ENCODE measurements at places on chromosomes 7 and 10. TPM values are rescaled to one million over a fixed set of nuclear protein-coding genes. Genes with fewer than 3 reads are reported as not detected.

Gene RSPH10B2
- 0.43 TPM for total RNA-seq

Gene SPOCK2
- under 0.01 TPM for total RNA-seq

Gene PRKG1
- total RNA-seq, result 19.0 TPM

Gene ENTPD1
- total RNA-seq, result 0.86 TPM

Gene CUZD1
- total RNA-seq, result 0.32 TPM

Gene PTPN20
- under 0.01 TPM for total RNA-seq

Gene INA
- total RNA-seq, result 1.3 TPM

Gene BRAT1
- total RNA-seq, result 27.7 TPM

Gene STEAP1B
- total RNA-seq, result 7.4 TPM

Gene SORBS1
- total RNA-seq, result 8.2 TPM

Gene SFTPD
- total RNA-seq, result not detected

Gene SFTPA1
- not detected for total RNA-seq

- DNase-seq, result no peak
Observed at GRCh38 chr7:1114505-1114904, 26.6 kb downstream of the GPER1 start.

- no peak for DNase-seq
Observed at GRCh38 chr10:86682675-86683074, 14.4 kb downstream of the LDB3 start.

DNA sequence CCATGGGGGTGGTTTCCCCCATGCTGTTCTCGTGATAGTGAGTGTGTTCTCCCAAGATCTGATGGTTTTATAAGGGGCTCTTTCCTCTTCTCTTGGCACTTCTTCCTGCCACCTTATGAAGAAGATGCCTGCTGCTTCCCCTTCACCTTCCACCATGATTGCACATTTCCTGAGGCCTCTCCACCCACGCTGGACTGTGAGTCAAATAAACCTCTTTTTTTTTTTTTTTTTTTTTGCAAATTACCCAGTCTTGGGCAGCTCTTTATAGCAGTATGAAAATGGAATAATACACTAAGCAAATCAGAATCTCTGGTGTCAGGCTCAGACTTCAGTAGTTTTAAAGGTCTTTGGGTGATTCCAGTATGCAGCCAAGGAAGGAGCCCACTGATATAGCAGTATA is 28.2 kb downstream of the TAS2R41 start:
- DNase-seq, result no peak

- no peak for DNase-seq
Observed at GRCh38 chr10:103602028-103602851, 108.7 kb downstream of the NEURL1 start.

GRCh38 chr10:6119423-6119822 is 30.6 kb downstream of the RBM17 start:
- no peak for DNase-seq

DNA sequence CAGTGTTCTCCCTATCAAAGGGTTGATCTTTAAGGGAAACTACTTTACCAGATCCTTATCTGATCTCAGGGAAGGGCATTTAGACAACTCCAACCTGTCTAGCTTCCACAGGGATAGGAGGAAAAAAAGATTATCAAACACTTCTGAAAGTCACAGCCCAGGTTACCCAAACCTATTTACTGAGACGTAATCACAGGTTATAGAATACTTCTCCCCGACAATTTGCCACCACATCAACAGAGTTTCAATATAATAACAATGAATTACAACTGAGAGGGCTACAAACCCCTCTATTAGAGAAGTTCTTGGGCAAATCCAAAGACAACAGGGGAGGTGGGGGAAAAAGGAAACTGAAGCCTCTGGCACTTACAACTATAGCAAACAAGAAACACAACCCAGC is 26.3 kb downstream of the CFAP70 start:
- DNase-seq, result no peak

DNA sequence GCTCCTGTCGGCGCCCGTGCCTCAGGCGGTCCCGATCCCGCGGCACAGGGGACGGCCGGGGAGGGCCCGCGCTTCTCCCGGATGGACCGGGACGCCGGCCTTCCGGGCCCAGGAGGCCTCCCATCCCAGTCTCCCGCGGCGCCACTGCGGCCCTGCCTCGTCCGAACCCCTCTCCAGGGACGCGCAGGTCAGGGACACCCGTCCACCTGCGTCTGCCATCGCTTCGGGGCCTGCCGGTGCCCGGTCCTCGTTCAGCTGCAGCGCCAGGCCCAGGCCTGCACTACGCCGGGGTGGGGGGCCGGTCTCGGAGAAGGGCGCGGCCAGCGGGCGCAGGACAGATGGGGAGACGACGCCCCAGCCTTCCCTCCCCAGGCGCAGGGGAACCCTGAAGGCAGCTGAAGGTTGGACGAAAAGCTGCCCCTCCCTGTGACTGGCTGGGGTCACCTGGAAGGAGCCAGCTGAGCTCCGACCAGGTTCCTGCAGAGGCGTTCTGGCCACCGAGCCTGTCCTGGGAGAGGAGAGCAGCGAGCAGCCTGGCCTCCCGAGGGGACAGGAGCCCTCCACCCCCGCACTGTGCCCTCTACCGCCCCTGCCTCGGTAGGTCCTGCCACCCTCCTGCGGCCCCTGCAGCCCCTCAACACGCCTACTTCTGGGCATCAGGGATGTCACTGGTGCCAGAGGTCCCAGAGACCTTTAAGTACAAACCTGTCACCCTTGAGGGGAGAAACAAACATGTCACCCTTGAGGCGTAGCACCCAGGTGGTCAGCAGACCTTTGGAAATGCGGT is 84.3 kb downstream of the LANCL2 start:
- no peak for DNase-seq

DNA sequence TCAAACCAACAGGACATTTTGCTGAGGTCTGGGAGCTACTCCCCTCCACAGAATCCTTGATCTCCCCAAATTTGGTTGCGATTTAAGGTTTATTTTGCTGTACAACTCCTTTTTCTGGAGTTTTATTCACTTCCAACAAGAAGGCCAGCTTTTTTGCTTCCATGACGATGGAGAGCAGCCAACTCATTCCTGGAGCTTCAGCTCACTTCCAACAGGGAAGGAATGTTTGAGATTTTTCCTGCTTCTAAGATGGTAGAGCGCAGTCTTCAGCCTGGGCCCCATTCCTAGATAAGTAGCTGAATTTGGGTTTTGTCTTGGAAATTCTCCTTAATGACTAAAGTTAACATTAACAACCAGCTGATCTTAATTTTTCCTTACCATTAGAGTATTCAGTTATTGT is 30.9 kb upstream of the CREB3L2 start:
- DNase-seq, result no peak

DNA sequence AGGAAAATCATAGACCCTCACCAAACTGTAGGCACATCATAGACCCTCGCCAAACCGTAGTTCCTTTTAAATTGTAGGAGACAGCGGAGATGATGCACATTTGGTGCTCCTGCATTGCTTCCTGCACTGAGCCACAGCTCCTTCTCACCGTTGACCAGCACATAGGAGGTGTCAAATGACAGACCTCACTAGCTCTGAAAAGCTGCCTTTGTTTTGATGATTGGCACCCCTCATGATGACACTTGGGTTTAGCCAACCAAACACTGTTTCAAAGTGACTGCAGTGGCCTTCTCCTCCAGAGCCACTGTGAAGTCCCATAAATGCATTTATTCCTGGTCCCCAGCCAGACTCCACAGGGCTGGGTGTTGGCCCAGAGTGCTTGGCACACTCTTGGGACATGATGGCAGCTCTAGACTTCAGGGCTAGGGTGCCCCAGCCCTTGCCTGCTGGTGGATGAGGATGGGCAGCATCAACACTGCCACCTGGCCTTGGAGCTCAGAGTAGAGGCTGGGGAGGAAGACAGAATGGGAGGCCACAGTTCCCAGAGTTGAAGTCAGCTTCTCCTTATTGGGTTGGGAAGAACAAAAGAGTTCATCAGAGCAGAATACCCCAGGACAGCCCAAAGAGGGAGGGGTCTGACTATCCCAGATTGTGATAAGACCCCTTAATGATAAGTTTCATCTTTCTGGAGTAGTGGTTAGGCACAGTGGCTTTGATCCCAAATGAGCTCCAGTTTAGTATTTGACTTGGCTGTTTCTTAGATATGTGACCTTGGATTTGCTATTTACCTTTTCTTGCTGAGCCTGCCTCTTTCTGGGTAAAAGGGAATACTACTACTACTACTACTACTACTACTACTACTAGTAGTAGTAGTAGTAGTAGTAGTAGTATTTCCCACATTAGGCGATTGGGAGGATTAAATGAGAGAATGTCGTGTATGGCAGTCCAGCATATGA is 75.3 kb downstream of the MTPN start:
- no peak for DNase-seq

- no peak for DNase-seq
Observed at GRCh38 chr10:11876324-11876723, 53.2 kb downstream of the PROSER2 start.

GRCh38 chr7:2919256-2919655 is 75.1 kb upstream of the GNA12 start:
- DNase-seq, result no peak

DNA sequence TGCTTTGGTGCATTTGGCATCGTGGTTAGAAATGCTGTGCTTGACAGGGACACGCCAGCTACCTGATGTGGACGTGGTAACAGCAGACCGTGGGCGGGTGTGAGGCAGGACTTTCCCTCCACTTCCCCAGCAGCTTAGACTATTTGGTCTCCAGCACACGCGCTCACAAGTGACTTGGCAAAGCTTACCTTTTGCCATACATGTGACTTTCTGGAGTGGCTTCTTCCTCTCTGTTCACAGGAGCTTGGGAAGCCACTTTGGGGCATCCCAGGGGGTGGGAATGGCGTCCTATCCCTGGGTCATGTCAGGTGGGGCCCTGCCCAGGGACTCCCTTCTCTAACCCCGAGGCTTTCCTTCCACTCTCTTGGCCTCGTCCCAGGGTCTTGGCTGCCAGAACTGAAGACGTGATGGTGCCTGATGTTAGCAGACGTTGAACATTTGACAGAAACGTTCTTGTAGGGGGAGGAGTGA is 228.7 kb upstream of the KLF6 start:
- no peak for DNase-seq

- DNase-seq, result no peak
Observed at GRCh38 chr7:3089493-3089892, 45.8 kb upstream of the CARD11 start.

DNA sequence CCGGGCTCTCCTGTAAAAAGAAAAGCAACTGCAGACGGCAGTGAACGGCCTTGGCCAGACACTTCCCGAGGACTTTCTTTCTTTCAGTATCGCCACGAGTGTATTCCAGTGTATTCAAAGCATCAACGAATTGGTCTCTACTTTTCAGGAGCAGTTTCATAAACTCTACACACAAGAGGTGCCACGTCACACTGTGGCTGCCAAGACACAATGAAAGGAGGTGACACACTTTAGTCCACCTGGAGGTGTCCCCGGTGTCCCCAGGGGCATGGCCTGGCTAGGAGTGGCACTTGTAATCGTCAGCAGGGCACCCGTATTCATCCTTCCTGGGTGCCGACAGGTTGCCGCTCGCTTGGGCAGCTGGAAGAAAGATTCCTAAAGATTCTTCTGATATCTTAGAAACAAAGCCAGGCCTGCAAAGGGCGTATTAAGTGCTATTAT is 5.0 kb downstream of the TNS3 start:
- no peak for DNase-seq

DNA sequence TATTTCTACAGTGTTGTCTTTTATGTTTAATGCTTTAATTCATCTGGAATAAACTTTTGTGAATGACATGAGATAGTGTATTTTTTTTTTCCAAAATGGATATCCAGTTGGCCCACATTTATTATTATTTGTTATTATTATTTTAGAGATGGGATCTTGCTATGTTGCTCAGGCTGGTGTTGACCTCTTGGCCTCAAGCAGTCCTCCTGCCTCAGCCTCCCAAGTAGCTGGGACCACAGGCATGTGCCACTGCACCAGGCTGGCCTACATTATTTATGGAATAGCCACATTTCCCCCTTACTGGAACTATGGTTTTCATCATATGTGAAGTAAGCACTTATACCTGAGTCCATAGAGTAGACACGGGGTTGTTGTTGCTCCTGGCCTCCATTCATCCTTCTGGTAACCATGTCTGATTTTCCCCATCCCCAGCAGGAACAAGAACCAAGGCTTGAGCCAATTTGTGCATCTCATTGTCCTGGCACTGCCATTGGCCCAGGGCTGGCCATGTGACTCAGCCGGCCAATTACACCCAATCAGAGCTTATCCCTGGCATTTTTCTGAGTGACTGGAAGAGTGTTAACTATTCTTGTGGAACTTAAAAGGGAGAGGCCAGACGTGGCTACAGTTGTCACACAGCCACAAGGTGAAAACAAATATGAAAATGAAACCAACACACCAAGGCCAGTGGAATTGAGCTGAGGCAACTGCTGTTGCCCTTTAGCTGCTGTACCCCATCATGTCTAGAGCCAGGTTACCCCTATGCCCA is 23.1 kb downstream of the PRF1 start:
- no peak for DNase-seq

GRCh38 chr10:132655735-132656134 is 118.1 kb downstream of the INPP5A start:
- no peak for DNase-seq

DNA sequence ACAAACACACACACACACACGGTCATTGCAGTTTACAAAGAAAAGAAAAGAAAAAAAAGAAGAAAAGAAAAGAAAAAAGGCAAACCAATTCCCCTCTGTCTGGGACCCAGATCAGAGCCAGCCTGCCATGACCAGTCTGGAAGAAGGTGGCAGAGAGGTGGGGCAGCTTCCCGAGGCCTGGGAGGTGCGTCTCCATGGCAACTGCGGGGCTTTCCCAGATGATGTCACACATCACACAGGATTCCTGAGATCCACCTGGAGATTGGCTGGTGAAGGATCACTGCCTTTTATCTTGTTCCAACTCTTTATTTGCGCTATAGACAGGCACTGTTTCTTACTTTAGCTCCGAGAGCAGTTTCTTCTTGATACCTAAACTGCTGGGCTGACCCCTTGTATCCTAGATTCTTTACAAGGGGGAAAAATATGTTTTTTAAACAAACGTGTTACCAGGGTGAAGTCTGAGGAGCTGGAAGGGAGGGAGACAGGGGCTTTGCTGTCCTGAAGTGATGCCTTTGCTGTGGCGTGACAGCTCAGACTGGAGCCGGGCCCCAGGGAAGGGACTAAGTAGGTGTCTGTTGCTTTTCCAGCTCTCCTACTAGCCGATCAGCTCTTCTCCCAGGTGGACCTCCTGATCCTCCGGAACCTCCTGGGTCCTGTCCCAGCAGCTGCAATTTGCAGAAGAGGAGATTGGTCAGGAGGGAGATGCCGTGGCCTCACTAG is 298.5 kb downstream of the KLF6 start:
- DNase-seq, result no peak

DNA sequence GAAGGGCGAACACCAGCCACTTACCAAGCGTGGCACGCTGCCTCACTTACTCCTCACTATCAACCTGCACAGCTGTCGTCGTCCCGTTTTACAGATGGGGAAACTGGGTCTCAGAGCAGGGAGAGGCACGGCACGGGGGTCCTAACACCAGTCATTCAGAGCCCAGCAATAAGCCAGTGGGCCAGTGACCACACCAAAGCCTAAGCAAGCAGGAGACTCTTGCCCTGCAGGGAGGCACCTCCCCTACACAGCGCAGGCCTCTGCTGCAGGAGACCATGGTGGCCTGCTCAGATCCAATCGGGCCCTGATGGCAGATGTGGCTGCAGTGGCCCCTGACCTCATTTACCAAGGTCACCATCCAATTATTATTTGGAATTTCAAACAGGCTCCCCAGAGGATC is 4.8 kb downstream of the SLIT1 start:
- DNase-seq, result no peak

Data from fibroblast of villous mesenchyme (primary cell).